ENCODE measurements at places on chromosomes 7 and 10.

DNA sequence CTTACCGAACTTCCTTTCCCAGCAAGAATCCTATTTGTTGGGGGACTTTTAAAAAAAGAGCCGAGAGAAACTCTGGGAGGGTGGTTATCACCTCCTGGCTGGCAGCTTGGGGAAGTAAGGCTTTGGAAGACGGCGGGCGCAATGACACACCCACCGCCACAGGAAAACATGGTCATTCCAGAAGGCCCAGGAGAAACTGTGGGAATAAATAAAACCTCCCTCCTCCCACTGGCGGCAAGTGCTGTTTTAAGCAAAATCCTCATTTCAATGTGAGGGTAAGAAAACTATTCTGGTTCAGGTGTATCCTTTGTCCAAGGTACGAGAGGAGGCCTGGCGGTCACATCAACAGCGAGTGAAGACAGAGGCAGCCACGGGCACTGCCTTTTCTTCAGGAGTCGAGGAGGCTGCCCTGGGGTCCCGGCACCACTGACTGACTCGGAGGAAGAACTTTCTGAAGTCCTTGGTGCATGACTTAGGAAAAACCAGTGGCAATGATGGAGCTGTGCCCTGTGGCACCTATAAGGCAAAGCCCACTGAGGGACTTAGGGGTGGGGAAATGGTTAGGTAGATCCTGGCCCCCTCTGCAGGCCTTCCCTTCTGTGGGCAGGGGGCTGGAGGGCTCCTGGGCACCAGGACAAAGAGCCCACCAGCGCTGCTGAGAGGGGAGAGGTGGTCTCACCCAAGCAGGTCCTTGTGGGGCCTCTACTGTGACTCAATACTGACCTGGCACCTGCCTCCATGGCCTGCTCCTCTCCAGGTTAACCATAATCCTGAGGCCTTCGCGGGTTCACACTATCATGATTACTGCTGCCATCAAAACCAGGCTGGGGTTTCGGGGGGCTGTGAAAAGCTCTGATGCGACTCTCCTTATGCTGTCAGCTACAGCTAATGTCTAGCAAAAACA is 21.4 kb downstream of the DNAJB12 start:
- no peak for DNase-seq

DNA sequence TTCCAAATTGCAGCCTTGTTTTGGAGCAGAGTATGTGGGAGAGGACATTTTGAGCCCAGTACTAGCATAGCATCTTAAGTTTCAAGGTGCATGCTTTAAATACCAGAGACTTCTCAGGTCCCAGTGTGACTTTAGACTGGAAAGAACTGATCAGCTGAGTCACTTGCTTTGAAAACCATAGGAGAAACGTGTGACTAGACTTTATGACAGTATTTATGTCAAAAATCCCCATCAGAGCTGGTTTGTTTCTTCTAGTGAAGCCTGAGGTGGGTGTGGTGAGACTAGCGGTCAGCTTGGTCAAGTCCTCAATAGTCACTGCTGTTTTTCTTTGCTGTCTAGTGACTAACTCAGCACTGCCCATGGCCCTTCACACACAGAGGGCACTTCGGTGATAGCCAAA is 724.2 kb downstream of the GATA3 start:
- DNase-seq = no peak

GRCh38 chr10:98924526-98924925 is 311.1 kb downstream of the HPSE2 start:
- DNase-seq = no peak

DNA sequence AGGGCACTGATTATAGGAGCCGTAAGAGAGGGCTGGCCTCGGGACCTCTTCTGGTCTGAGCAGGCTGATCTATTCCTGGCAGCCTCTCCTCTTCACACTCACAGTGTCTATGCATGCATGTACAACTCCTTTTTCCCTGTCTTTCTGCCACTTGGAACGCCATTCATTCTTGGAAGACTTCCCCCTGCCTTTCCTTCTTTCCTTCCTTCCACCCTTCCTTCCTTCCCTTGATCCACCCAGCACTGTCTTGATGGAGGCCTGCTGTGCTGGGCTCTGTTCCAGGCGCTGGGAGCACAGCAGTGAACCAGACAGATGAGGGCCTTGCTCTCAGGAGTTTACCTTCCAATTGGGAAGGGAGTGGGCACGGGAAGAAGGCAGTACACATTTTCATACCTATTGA is 114.8 kb downstream of the SH3PXD2A start:
- no peak for DNase-seq

DNA sequence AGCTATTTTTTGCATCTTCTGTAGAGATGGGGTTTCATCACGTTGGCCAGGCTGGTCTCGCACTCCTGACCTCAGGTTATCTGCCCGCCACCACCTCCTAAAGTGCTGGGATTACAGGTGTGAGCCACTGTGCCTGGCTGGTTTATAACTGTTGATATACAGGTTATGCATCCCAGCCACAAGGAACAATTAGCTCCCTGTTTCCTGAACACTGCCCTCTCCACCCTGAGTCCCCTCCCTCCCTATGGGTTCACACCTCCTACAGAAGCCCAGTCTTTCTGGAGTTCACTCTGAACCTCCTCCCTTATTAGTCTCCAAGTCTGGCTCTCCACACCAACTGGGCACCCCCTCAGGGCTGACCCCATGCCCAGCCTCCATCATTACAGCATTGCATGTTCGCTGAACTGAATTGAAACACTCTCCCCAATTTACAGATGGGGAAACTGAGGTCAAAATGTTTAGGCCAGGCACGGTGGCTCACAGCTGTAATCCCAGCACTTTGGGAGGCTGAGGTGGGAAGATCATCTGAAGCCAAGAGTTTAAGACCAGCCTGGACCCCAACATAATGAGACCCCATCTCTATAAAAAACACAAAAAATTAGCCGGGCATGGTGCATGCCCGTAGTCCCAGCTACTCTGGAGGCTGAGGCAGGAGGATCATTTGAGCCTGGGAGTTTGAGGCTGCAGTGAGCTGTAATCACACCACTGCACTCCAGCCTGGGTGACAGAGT is 1.7 kb upstream of the CLIP2 start:
- DNase-seq = no peak

GRCh38 chr10:101834341-101834740 is 9.3 kb downstream of the KCNIP2 start:
- peak; percentile 34 for DNase-seq

GRCh38 chr10:100693821-100694220 is 51.6 kb upstream of the PAX2 start:
- no peak for DNase-seq

DNA sequence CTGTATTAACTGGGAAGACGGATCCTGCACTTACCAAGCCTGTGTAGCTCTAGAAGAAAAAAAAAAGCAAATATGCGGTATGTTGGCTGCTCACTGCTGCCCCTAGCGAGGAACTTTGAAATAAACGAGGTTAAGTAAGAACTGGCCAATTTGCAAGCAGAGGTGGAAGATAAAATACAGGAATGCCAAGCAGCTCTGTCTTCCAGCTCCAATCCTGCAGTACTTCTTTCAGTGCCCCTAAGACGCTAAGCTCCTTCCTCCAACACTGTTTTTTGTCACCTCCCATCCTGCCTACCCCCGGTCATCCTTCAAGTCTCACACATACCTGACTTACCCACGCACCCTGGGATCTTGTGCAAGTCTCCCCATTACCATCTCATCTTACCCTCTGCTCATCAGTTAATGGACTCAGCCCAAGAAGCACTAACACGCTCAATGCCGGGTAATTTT is 809 bp downstream of the C10orf143 start:
- peak; percentile 82 for DNase-seq

GRCh38 chr10:8417631-8418030 is 363.1 kb downstream of the GATA3 start:
- no peak for DNase-seq

DNA sequence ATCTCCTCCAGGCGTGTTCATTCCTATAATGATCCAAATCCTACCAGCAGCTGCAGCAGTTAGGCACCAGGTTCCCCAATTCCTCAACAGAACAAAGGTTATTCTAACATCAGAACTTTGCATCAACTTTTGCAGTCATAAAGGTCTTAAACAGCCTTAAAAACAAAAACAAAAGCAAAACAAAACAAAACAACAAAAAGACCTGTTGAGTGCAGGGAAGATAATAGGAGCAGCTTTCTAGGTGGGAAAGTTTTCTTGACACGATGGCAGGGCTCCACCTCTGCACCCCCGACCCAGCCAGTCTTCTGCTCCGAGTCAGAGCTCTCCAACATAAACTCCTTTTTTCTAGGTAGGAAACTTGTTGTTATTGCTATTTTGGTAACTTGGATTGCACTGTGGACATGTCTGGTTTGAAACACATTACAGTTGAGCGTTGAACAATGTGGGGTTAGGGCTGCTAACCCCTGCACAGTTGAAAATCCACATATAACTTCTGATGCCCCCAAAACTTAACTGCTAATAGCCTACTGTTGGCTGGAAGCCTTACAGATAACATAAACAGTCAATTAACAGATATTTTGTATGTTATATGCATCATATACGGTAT is 77.6 kb downstream of the MTPN start:
- DNase-seq = no peak

GRCh38 chr7:35839860-35840854 is 39.3 kb downstream of the SEPTIN7 start:
- no peak for DNase-seq

DNA sequence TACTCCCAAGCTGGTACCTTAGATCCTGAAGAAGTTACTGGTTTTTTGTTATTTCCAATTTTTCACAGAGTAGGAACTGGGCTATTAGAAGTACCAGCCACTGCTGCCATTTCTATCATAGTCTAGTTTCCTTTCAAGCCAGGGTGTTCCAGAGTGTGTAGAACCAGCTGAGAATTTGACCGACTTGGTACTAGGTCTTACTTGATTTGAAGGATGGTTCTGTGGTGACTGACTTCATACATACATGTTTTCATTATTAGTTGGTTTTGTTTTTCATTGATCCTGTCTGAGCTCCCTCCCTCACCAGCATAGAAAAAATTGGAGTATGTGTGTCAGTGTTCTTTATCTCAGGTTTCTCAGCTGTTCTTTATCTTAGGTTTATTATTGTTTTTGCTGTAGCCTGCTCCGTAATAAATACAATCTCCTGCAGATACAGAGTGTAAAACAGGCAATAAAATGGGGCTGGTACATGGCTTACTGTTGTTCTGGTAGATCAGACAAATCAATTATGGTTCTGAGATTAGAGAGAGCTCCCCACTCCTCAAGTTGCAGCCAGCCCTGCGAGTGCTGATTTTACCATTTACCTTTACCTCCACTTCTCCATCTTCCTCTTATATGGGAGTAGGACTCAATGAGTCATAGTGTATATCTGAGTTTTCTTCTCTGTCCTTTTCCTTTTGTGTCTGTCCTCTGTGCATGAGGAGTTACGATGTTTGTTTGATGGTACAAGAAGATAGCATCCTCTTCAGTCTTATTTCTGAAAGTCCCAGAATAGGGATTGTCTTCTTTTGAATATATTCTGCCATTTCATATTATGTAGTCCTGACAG is 122.6 kb downstream of the LRRC4 start:
- no peak for DNase-seq

- DNase-seq = no peak
Observed at GRCh38 chr7:94146408-94146807, 142.3 kb upstream of the BET1 start.

GRCh38 chr10:5574642-5575131 is 49.9 kb downstream of the CALML3 start:
- no peak for DNase-seq

DNA sequence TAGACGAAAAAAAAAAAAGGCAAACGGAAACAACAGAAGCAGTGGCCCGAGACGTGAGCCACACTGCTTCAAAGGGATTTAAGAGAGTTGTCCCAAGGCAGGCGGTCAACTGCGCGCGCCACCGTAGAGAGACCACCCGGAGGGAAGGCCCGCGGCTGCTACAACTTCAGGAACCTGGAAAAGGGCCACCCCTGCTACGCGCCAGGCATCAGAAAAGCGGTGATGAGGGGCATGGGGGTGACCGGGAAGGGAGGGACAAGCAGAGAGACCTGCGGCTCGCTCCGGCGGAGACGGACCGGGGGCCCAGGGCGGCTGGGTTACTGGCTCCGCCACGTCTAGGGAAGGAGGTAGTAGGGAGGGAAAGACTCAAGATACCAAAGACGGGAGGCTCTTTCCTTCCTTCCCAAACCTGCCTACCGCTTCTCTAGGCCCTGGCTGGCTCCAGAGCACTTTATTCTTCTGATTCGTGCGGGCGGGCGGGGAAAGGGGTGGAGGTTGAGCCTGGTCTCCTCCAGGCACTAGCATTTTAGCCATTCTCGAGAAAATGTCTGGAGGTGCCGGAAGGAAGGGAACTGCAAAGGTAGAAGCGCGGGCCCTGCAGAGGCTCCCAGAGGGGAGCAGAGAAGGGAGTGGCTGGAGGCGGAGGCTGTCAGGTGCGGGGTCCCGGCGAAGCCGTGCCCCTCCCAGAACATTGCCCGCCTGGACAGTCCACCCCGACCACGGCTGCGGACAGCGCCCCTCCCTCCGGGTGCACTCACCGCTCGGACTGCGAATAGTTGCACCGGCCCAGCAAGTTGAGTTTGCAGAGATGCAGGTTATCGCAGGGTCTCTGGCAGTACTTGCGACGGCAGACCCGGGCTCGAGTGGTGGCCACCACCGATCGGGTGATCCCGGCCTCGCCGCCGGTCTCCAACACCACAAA is 993 bp downstream of the ZC3HAV1 start:
- DNase-seq = no peak

- no peak for DNase-seq
Observed at GRCh38 chr10:24603333-24603732, 120.4 kb downstream of the ARHGAP21 start.

GRCh38 chr7:2757904-2758672 is 70.1 kb downstream of the AMZ1 start:
- DNase-seq = peak; percentile 63

- no peak for DNase-seq
Observed at GRCh38 chr7:134482858-134483257, 24.0 kb upstream of the AKR1B1 start.

- no peak for DNase-seq
Observed at GRCh38 chr10:6207658-6208057, 4.9 kb downstream of the PFKFB3 start.

DNA sequence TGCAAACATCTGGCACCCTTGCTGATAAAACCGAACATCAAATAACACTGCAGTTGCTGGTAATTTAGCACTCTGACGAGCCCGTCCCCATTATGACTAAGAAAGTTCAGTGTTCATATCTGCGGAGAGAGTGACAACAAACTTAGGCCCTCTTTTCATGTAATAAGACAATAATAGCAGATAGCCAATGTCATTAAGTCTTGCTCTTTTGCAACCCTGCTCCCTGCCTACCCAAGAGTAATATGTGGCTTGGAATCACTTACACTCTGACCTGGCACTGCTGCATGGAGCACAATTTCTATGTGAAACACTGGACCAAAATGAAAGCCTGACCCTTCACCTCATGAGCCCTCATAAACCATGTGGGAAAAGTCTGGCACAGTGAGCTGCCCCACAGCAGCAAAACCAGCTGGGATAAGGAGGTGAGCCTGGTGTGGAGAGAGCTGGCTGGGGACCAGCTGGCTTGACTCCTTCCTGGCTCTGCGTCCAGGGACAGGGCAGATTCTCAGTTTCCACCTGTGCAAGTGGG is 86.5 kb downstream of the HIPK2 start:
- DNase-seq = no peak
